ENCODE measurements at places on chromosomes 2 and 18. TPM values are rescaled to one million over a fixed set of nuclear protein-coding genes. Genes with fewer than 3 reads are reported as not detected.

TGFA gene
- 0.06 TPM for total RNA-seq

ANKRD62 gene
- total RNA-seq: not detected

DNA sequence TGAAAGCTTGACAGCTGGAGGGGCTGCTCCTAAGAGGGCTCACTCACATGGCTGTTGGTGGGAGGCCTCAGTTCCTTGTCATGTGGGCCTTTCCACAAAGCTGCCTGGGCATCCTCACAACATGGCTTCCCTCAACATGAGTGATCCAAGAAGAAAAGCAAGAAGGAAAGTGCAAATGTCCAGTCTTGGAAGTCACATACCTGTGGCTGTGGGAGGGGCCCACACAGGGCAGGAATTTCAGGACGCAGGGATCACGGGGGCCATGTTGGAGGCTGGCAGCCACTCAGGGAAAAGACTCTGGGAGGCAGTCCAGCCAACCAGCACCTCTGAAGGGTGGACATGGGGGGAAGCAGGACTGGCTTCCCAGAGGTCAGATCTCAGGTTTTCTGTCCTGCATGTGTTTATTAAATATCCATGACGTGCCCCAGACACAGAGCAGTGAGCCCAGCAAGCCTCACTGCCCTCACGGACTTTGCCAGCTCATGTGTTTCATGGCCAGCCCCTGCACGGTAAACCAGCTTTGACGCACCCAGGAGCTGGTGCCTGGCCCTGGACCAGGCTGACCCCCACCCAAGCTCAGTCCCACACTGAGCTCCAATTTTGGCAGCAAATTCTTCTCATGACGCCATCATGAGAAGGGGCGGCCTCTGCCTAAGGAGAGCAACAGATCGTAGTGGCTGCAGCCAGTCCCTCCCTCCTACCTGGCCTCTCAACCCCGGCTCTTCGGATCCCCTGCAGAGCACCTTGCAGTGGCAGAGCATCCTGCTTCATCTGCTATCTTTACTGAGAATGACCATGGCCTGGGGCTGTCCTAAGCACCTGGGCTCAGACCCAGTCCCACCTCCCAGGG lies 34.7 kb upstream of the GPR17 start:
- no peak for DNase-seq

DNA sequence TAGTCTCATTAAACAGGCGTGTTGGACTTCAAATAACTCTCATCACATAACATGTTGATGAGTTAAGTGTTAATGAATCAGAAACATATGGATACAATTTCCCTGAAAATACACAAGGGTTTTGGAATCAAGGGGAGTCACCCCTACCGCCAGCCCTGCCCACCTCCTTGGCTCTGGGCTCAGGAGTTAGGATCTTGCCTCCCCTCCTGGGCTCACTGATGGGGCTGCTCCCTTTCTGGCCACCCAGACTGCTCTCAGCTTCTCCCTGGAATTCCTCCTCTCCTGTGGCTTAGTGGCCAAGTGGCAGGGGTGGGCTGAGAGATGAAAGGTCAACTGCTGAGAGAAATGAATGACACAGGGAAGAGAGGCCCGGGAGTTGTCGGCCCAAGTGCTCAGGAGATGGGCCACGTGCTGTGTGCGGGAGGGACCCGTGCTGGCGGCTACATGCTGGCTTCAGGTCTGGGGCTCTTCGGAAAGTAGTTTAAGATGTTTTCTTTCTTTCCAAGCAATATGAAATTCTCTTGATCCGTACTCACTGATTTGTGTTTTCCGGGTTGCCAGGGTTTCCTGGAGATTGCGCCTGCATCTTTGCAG lies 55.8 kb upstream of the TNP1 start:
- DNase-seq: no peak

- DNase-seq: no peak
These were observed 243.4 kb downstream of the TGIF1 start for GRCh38 chr18:3693410-3693809.

DNA sequence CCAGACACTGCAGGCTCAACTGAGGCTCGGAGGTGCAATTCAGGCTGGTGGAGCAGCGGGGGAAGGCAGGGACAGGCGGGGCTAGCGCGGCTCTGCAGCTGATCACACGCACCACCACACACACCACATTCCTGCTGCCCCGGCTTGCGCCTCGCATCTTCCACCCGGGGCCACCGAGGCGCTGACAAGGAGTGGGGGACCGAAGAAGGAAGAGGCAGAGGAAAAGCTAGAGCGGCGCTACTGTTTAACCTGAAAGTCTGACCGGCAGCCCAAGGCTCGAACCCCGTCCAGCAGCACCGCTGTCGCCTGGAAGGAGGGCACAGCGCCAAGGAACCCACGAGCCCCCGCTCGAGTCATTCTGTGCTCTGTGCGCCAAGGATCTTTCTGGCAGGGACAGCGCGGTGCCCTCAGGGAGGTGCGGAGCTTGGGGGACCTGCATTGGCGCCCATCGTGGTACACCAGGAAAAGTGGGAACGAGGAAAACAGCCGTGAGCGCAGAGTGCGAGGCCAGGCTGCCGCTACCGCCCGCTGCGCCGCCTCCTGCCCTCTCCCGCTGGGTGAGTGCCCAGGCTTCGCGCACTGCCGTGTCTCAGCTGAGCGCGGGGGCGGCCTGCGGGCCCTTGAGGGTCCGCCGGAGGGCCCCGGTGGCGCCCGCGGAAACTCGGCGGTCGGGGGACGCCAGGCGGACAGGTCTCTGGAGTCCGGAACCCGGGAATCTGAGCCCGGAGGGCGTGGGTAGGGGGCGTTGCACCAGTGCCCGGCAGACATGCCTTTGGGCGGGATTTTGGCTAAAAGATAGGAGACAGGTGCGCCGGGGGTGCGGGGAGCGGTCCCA lies 860 bp upstream of the KCNJ3 start:
- DNase-seq: no peak

Data from activated naive CD8-positive, alpha-beta T cell treated with anti-CD3 and anti-CD28 coated beads for 36 hours (primary cell).